ENCODE measurements at places on chromosomes 16 and 17.

DNA sequence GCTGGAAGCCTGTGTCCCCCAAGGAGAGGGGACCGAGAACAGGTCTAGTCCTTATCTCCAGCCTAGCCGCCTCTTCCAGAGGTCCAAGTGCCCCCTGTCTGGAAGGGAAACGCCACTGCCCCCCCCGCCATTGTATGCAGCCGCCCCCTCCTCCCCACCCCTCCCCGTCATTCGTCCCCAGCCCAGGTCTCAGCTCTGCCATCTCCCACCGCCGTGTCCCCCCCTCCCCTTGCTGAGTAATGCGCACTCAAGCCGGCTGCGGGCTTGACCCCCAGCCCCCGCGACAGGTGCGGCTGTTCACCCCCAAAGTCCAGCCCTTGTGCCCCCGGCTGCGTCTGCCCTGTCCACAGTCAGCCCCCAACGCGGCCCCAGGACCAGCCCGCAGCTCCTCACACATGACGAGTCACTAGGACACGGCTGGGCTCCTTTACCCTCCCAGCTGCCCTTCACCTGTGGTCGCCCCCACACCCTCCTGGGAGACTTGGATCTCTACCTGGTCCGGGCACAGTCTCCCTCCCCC is 622 bp downstream of the GPRC5B start:
- no peak for DNase-seq

GRCh38 chr16:5922686-5923085 is 825.1 kb upstream of the EEF2KMT start:
- DNase-seq = no peak

DNA sequence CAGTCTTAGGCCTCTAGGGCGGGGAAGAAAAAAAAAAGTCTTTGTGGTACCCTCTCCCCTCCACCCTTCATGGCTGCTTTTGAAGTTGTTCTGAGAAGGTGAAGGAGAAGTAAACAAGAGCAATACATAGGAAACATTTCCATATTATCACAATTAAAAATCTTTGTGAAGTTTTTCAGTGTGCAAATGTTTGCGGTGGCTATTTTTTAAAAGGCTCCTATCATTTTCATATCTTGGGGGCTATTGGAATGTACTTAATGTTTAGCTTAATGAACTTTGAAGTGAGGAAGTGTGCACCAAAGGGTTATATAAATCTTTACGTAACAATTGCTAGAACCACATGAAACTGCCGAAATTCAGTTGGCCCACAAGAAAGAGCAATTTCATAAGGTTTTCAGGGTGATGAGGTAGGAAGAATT is 7.6 kb downstream of the NOL11 start:
- no peak for DNase-seq

- no peak for DNase-seq
Measured at GRCh38 chr17:66778531-66779236, 56.2 kb upstream of the CACNG5 start.

DNA sequence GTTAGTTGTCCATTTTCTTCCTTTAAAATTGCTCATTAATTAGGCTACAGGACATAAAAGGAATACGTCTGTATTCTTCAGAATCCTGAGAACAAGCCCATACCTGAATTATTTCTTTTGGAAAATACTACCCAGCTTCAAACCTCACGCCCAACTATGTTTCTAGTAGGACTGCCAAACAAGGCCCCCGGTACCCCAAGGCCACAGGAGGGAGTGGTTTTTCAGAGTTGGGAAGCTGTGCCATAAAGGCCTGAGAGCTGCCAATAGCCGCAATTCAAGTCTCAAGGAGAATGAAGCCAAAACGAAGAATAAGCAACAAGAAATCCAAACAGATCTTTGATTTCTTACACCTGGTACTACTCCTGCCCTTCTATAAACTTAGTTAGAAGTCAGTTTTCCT is 48.3 kb downstream of the UBE2G1 start:
- DNase-seq = no peak

GRCh38 chr17:856149-856548 is 74.0 kb downstream of the MRM3 start:
- DNase-seq = no peak

DNA sequence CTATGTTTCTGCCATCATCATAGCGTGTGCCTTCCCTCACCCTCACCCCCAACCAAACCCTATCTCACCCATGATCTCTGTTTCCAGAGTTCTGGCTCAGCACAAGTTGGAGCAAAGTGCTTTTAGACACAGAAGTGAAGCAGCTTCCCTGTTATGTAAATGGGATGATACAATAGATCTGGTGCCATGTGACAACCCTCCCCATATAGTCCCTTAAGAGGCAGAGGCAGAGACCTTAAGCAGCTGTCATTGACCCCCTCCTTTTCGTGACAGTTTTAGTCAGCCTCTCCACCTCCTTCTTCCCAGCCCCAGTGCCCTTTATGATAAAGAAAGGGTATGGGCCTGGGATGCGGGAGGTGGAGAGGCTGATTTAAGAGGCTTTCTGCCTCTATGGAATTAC is 40.3 kb upstream of the MED13 start:
- DNase-seq = no peak

GRCh38 chr17:48121923-48122664 is 14.5 kb downstream of the SNX11 start:
- no peak for DNase-seq

DNA sequence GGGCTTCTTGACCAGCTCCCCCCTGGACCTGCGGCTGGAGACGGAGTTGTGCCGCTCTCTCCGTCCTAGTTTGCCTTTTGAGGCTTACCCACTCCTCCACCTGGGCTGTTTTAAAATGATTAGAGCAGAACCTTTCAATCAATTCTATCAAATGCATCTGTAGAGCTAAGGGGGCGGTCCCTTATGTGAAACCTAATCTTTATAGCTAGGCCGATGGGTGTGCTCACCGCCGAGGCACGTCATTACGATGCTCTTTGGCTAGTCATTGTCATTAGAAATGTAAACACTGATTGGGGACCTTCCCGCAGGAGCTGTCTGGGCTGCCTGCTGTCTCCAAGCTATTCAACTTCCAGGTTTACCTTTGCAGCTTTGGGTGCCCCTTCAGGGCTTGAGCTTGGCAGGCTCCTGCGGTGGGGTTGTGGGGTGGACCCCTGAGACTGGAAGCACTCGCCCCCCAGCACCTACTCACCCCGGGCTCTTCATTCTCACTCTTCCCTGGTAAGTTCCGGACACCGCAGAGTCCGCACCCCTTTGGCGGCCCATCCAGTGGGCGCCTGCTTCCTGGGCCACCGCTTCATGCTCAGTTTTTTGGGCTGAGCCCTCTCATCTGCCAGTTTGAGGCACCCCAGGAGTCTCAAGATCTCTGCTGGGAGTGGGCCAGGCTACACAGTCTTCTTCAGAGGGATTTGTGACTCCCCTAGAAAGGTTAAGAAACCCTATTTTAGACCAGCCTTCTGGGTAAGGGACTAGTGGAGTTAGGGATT is 20.9 kb upstream of the IL17C start:
- no peak for DNase-seq

GRCh38 chr16:85710732-85711131 is 22.0 kb upstream of the GINS2 start:
- no peak for DNase-seq
